ENCODE measurements at places on chromosomes 1 and 21.
A peak's percentile ranks its signal among the peaks of the same experiment; 100 is the strongest.

GRCh38 chr1:244836135-244836521, 670 bp downstream of the COX20 start:
- DNase-seq, result no peak

GRCh38 chr1:226548256-226549093, at the start of gene STUM:
Gene STUM (plus strand): TSS chr1:226548764. CDS start chr1:226548905, 141 bp downstream.
- no peak for DNase-seq

GRCh38 chr1:76158126-76158525, 83.6 kb downstream of the ST6GALNAC3 start:
- DNase-seq, result no peak

DNA sequence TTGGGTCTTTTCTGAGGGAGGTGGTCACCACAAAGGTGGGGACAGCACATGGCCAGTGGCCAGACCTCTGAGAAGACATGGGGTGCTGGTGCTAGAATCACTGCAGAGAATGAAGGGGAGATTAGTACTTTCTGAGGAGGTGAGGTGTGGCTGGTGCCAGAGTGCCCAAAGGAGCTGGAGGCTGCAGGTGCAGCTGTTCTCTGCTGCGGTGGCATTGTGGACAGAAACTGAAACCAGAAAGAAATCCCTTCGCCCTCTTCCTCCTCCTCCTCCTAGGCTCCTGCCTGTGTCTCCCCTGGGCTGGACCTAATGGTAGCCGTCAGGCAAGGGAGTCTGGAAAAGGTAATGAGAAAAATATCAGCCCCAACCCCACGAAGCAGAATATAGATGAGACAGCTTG, 261.7 kb downstream of the TM2D1 start:
- DNase-seq, result no peak

GRCh38 chr1:58779801-58780382, 4.0 kb downstream of the JUN start:
- DNase-seq, result peak; percentile 85

GRCh38 chr1:12184008-12184681, 17.4 kb downstream of the TNFRSF1B start:
- no peak for DNase-seq

GRCh38 chr1:184376369-184376768, 10.5 kb upstream of the C1orf21 start:
- no peak for DNase-seq

DNA sequence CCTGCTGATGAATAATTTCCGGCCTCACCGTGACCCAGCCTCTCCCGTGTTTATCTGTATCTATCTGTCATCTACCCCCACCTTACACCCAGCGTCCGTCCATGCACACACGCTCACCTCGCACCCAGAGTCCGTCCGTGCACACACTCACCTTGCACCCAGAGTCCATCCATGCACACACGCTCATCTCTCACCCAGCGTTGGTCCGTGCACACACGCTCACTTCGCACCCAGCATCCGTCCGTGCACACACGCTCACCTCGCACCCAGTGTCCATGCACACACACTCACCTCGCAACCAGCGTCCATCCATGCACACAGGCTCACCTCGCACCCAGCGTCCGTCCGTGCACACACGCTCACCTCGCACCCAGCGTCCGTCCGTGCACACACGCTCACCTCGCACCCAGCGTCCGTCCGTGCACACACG, 25.0 kb upstream of the COL18A1 start:
- no peak for DNase-seq

DNA sequence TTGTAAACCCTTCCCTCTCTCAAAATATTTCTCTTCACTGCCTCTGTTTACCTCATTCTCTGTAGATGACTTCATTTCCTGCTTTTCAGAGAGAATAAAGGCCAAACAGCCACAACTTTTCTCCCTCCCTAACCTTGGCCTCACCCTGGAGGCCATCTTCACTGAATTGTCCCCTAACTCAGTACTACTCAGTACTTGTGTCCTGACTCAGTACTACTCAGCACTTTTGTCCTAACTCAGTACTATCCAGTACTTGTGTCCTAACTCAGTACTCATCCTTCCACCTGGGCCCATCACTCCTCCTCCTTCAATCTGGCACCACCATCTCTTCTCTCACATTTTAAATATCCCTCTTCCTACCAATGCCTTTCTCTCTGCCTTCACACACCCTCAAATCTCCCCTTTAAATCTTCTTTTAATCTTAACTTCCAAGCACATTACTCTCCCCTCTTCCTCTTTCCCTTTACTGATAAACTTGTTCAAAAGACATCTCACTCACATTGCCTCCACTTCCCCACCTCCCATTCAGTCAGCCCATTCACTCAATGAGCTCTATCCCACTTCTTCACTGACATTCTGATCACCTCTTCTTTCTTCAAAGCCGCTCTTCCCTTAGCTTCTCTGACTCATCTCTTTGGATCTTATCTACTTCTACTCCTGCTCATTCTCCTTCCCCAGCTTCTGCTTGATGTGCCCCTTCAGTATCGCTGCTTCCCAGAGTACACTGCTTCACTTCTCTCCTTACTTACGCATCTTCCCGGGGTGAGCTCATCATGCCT, 121.4 kb downstream of the RNF220 start:
- DNase-seq, result no peak

DNA sequence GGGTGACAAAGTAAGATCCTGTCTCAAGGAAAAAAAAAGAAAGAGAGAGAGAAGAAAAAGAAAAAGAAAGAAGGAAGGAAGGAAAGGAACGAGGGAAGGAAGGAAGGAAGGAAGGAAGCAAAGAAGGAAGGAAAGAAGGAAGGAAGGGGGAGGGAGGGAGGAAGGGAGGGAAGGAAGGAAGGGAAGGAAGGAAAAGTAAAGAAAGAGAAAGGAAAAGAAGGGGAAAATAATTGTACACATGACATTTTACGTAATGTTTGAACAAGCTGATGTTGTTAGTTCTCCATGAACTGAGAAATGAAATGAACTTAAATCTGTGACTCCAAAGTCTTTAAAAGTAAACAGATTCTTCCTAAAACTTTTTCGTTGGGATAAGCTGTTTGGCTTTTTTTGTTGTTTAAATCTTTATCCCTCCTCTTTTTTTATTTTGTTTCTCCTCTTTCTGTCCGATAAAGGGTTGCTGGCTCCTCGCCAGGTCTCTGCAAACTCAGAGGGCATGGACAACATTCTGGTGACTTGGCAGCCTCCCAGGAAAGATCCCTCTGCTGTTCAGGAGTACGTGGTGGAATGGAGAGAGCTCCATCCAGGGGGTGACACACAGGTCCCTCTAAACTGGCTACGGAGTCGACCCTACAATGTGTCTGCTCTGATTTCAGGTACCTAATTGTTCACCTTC, 59.8 kb downstream of the IL12RB2 start:
- no peak for DNase-seq

- no peak for DNase-seq
These were observed 27.6 kb downstream of the ABCA4 start for GRCh38 chr1:94093396-94093795.

- DNase-seq, result no peak
These were observed 8.1 kb downstream of the BLACAT1 start for GRCh38 chr1:205447457-205448341.

- DNase-seq, result no peak
These were observed 14.2 kb downstream of the DOP1B start for GRCh38 chr21:36170823-36171222.

DNA sequence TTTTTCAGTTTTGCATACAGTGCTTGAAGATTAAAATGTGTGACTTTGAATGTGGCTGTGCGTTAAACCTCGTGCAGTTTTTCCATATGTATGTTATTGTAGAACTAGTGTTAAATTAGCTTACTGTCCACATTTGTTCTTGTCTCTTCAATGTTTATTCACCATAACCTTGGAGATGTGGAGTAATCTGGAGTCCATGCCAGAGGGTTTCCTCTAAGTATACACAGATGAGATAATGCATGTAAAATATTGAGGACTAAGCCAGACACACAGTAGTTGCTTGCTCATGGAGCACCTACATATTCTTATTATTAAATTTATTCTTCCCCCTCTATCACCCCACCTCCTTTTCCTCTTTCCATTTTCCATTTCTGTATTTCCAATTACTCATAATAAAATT, 7.7 kb upstream of the GIPC2 start:
- no peak for DNase-seq

- no peak for DNase-seq
These were observed 775 bp upstream of the TMEM63A start for GRCh38 chr1:225882694-225883615.

DNA sequence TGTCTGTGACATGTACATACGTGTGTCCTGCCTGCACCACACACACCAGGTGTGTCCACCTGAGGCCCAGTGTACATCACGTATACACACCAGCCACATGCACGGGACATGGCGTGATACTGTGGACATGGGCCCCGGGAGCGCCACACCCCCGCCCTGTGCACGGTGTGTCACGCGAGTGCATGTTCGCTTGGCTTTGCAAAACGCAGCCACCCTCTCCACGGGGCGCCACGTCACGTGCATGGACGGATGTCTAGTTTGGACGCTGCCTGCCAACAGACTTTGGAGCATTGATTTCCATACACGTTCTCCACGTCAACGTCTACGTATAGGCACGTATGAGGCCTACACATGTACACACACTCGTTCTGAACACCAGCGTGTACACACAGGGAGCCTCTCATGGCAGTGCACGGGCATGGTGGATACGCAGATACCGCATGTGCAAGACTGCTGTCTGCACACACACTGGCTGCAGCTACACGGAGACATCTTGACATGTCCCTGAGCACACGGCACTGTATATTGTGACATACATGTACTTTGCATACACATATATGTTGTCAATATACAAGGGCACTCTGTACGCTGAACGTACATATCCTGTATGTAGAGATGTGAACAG, 2.7 kb downstream of the TMEM240 start:
- DNase-seq, result no peak

GRCh38 chr1:47696404-47696736, 258.5 kb downstream of the FOXD2 start:
- DNase-seq, result no peak

- DNase-seq, result peak; percentile 33
These were observed 56.5 kb downstream of the WLS start for GRCh38 chr1:68175621-68176398.

- DNase-seq, result no peak
These were observed 56.2 kb downstream of the RUNX1 start for GRCh38 chr21:34992736-34993398.

DNA sequence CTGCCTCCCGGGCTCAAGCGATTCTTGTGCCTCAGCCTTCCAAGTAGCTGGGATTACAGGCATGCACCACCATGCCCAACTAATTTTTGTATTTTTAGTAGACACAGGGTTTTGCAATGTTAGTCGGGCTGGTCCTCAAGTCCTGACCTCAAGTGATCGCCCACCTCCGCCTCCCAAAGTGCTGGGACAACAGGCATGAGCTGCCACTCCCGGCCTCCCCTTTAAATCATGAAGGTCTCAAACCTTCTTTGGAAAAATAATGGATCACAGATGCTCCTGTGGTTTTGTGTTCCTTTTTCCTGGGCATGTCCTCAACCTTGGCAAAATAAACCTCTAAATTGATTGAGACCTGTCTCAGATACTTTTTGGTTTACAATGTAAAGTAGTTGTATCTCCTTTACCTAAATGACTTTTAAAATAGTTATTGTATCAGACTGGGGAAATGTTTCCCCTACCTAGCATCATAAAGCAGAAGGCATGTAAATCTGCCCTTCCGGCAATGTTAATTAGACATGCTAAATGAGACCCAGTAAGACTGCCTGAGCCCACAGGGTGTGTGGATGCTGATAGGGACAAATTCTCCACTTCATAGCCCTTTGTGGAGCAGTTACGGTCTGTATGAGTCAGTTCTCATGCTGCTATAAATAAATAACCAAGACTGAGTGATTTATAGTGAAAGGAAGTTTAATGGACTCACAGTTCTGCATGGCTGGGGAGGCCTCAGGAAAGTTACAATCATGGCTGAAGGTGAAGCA, 27.8 kb downstream of the CBR1 start:
- no peak for DNase-seq

- no peak for DNase-seq
These were observed 30.3 kb downstream of the WNT4 start for GRCh38 chr1:22112554-22112953.

GRCh38 chr1:39295901-39296300, 91.4 kb downstream of the MACF1 start:
- no peak for DNase-seq

- no peak for DNase-seq
These were observed 19.9 kb upstream of the EVI5 start for GRCh38 chr1:92804721-92805201.

DNA sequence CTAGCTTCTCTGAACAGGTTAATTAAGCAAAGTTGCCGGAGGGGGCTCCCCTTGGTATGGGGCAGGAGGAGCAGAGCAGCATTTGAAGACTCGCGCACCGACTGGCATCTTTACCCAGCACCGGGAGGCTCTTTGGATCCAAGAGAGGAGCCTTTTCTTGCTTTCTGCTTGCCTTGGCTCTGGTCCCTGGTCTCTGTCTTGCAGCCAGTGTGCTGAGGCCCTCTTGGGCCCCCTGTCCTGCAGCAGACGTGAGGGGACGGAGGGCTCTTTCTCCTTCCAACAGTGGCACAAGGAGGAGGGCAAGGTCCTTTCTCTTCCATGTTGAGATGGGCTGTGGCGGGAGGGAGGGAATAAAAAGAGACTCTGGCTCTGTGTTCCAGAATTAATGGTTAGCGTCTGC, 45.6 kb downstream of the ZBTB18 start:
- DNase-seq, result no peak

DNA sequence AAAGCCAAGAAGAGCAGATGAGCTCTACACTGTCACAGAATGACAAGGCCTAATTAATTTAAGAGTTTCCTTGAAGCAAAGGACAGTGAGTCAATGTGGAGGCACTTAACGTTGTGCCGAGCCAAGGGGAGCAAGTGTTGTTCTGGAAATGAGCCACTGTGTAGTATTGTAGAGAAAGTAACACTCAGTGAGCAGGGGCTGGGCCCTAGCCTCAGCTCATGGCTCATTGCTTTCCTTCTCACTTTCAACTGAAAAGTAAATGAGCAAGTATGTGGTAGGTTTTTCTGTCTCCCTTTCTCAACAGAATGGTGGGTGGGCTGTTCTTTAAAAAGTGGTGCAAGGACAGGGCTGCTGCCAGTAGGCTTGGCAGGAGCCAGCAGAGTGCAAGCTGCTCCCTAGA, 11.8 kb upstream of the KIAA0040 start:
- DNase-seq, result no peak

DNA sequence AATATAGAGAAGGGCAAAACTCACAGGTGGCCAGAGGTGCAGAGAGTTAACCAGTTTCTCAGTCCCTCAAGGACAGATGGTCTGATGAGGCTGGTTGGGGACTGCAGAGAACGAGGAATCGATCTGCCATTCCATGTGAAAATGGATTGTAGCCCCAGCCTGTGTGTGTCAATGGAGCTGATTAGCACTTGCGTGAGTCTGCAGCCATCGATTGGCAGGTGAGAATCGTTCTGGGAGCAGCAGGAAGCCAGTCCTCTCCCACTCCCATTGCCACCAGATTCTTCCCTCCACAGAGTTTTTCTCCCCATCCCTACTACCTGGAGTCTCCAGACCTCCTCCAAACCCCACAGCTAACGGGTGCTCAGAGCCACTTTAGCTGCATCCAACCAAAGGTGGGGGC, 18.3 kb upstream of the PSMB2 start:
- no peak for DNase-seq

DNA sequence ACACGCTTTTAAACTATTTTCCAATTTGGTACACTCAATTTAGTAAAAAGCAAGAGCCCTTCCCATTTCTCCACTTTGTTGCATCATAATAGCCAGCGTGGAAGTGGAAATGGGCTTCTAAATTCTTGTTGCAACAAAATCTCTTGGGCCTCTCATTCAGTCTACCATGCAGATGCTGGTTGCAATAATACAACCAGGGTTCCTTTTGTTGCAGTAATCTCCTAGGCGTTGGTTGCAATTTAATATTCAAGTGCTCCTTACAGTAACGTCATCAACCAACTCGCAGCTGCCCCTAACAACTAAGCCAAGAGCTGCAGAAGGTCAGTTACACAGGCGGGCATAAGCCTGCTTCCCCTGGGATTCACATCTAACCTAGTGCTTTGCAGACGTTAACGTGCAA, 2.7 kb upstream of the HDGF start:
- no peak for DNase-seq
